ENCODE measurements at places on chromosomes 12 and 14.

- no peak for DNase-seq
Measured at GRCh38 chr12:8493084-8493483, 20.2 kb upstream of the CLEC4D start.

DNA sequence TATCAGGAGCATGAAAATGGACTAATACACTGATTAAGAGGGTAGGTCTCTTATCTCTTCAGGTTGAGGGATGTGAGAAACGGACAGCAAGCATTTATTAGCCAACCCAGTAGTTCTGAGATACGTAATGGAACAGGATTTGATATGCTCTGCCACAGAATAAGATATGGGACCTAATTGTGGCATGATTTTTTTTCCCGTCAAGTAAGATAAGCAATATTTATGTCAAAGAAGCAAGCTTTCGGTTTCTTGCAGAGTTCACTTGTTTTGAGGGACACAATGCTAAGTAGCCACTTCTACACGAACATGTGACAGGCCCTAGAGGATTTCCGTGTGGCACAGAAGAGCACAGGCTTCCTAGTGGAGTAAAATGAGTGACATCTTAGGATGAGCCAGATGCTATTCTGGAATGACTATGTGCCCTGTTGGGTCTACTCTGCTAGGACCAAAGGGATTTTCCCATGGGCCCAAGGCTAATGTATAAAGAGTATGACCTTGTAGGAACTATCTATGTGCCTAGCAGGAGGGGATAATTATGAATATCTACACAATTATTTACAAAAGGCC is 57.9 kb downstream of the SLC38A1 start:
- DNase-seq, result no peak

GRCh38 chr14:99809360-99809759 is 16.1 kb downstream of the EML1 start:
- DNase-seq, result no peak

GRCh38 chr14:61514927-61515326 is 180.4 kb upstream of the HIF1A start:
- no peak for DNase-seq

GRCh38 chr14:58808828-58809227 is 171.1 kb downstream of the DACT1 start:
- no peak for DNase-seq

- DNase-seq, result no peak
Measured at GRCh38 chr12:131493068-131493826, 217.6 kb upstream of the SFSWAP start.

DNA sequence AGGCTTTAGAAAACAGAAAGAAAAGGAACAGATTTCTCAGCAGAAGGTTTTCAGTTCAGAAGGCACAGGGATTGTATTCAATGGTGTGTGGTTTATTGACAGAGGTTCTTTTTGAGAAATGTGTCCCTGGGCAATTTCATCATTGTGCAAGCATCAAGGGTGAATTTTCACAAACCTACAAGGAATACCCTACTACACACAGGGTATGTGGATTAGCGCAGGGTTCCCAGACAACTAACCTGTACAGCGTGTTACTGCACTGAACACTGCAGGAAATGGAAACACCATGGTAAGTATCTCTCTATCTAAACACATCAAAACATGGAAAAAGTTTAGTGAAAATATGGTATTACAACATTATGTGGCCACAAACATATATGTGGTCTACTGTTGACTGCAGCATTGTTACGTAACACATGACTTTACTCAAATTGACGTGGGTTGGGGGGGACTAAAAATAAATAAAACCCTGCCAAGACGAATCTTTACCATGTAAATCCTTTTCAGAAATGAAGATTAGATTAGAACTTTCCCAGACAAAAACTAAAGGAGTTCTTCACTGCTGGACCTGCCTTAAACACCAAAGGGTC is 893.1 kb downstream of the TMEM121 start:
- no peak for DNase-seq

- DNase-seq, result peak; percentile 40
Measured at GRCh38 chr12:11500188-11500860, 105.0 kb upstream of the PRB2 start.

GRCh38 chr14:64919215-64919614 is 5.0 kb downstream of the CHURC1 start:
- DNase-seq, result no peak

- DNase-seq, result no peak
Measured at GRCh38 chr12:71941174-71941573, 2.5 kb downstream of the TPH2 start.

- peak; percentile 98 for DNase-seq
Measured at GRCh38 chr14:24188251-24189058, at the start of gene IPO4. TSS of gene IPO4 (minus strand) at chr14:24188816. CDS start at chr14:24188787, 29 bp downstream.

DNA sequence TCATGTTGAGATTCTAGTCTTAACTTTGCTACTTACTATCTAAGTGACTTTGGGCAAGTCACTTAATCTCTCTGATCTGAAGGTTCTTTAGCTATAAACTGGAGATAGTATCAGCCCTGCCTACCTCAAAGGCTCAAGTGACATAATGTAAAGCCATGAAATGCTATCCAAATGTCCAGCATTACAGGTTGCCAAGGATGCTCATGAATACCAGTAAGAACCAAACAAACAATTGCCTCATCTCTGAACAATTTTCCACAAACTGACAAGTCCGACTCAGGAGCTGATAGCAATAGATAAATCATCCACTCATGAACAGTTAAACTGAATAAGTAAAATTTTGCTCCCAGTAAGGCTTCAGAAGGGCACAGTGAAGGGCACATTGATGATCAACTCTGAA is 51.5 kb downstream of the LMNTD1 start:
- DNase-seq, result no peak

GRCh38 chr12:2555487-2556082 is 239.2 kb upstream of the FKBP4 start:
- DNase-seq, result no peak

DNA sequence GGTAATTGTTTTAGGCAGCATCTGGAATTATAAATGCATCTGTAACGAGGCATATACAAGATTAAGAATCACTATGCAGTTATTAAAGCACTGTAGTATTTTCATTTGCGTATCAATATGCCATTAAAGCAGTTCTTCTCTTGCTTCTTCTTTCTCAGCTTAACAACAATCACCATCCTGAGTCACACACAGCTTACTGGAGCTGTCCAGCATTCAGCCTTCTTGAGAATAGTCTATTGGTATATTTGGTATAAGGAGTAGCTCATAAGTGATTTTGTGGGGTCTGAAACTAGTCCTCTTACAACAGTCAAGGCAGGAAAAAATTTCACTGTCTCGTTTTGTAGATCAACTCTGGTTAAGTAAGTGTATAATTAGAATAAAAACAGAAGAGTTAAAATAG is 523.0 kb upstream of the FOXG1 start:
- no peak for DNase-seq

- DNase-seq, result no peak
Measured at GRCh38 chr12:6279256-6279628, 31.2 kb upstream of the PLEKHG6 start.

GRCh38 chr12:52741375-52742195 is 35.6 kb downstream of the KRT76 start:
- DNase-seq, result no peak

GRCh38 chr12:95624589-95624988 is 73.3 kb upstream of the USP44 start:
- no peak for DNase-seq

- DNase-seq, result no peak
Measured at GRCh38 chr14:101823511-101824120, 62.1 kb downstream of the PPP2R5C start.

- DNase-seq, result no peak
Measured at GRCh38 chr12:106655577-106655976, 72.8 kb downstream of the RFX4 start.

GRCh38 chr12:55034218-55034617 is 14.4 kb downstream of the NEUROD4 start:
- no peak for DNase-seq

DNA sequence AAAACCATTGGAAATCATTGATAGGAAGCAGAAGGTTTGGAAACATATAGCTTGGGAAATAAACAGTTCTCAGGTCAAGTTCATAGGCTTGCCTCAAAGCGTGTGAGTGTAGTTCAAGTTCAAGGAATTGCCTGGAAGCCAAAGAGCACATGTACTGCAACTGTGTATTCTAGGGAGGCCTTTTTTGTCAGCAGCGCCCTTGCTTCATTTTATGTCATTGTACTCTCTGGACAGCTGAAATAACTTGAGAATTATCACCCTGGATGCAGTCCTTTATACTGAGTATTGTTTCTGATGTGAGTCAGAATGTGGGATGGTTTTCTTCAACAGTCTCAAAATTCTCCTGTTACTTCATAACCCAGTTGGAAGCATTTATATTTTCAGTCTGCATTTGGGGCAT is 16.0 kb upstream of the EVL start:
- DNase-seq, result no peak

DNA sequence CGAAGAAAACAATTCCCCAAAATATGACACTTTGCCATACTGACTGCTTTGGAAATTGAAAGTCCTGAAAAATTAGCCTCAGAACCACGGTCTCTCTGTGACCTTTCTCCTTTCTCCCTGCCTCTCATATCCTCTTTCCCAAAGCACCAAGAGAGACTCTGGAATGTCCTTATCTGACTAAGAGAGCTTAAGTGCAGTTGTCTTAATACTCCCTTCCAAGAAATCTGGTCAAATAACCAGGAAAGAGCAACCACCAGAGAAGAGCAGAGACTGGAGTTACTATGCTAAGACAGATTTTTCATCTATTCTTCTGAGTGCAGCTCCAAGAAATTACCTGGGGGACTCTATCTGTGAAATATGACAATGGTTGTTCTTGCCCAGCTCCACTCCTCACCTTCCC is 10.5 kb upstream of the BTG1 start:
- no peak for DNase-seq

- DNase-seq, result no peak
Measured at GRCh38 chr14:72692696-72693095, 201.2 kb downstream of the DPF3 start.

DNA sequence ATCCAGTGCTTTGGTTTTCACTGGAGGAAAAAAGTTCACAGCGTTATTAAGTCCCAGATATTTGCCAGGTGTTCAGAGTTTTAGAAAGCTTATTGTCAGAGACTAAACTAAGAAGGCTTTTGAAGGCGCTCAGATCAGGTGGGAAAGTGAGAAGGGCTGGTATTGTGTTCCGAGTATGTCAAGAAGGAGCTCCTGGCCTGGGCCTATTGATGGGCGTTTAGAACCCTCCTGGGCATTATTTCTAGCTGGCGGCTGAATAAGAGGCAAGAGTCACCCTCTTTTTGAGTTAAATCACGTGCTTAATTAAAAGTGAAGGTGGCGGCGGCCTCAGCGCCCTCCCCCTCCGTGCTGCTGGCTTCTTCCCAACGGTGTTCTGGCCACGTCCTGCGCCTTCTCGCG is 20.9 kb upstream of the GNS start:
- peak; percentile 46 for DNase-seq

GRCh38 chr14:68795597-68796417 is 2.9 kb upstream of the ZFP36L1 start:
- DNase-seq, result peak; percentile 37

GRCh38 chr12:115135800-115136211 is 451.8 kb upstream of the TBX3 start:
- DNase-seq, result no peak

GRCh38 chr12:109962398-109962797 is 33.8 kb downstream of the GIT2 start:
- no peak for DNase-seq

GRCh38 chr12:29782871-29783772 is 620 bp downstream of the TMTC1 start:
- peak; percentile 32 for DNase-seq

DNA sequence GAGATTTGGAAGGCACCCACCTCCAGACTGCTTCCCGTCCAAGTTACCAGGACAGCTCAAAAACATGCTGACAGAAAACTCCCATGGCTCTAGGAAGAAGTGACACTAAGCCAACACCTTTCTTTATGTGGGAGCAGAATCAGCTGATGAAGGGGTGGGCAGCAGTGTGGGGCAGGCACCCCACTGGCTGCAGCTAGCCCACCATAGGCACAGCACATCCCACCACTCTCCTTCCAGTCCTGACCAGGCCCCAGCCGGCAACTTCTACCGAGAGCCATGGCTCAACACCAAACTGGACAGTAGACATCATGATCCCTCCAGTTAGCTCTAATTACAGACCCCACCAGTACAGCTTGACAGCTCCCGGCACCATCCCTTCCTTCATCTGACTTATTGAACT is 45.0 kb downstream of the SH2B3 start:
- DNase-seq, result no peak

- DNase-seq, result no peak
Measured at GRCh38 chr12:57735952-57736740, 2.4 kb downstream of the AGAP2 start.

- no peak for DNase-seq
Measured at GRCh38 chr12:130669205-130669557, 46.9 kb downstream of the RIMBP2 start.

DNA sequence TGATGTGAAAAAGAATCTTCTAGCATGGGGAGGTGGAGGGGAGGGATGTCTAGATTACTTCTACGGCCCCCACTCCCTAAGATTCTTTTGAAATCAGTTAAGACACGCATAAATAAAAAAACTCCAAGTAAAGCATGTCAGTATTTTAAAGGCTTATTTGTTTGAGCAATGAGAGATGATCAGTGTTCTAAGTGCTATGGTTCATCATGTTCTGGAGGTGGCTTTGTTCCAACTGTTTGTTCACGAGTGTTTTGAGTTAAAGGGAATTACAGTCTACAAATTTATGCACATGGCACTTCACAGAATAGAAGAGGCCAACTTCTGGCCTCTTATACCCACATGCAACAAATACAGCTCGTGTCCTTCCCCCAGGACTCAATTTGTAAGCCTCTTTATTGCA is 394.9 kb downstream of the RAD51B start:
- DNase-seq, result peak; percentile 32

- DNase-seq, result peak; percentile 65
Measured at GRCh38 chr14:51283402-51284085, 43.5 kb downstream of the TMX1 start.

GRCh38 chr14:88851587-88851986 is 27.1 kb downstream of the TTC8 start:
- no peak for DNase-seq

- peak; percentile 62 for DNase-seq
Measured at GRCh38 chr14:31229638-31230572, 22.3 kb upstream of the HECTD1 start.

DNA sequence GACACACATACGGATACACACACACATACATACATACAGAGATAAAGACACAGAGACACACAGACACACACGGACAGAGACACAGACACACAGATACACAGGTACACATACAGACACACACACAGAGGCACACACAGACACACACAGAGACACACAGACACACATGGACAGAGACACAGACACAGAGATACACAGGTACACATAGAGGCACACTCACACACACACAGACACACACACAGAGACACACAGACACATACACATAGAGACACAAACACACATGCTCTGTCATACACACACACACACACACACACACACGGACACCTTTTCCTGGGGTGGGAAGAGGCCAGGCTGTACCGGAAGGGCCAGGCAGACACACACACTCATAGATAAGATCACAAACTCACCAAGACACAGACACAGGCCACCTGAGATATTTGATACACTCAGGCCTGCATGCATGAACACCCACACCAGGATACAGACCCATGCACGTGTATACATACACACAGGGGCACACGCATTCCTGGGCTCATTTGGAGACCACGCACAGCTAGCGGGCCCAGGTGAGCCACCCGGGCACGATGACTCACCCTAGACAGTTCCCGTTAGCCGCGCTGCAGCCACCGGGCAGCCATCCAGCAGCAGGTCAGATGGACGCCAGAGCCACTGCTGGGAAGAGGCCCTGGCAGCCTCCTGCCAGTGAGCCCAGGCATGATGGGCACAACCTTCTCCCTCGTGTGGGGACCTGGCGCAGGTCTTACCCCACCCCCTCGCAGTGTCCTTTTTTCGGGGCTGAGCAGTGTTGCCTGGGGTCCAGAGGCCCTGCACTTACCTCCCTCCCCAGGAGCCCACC is 1.8 kb upstream of the AHNAK2 start:
- DNase-seq, result no peak

- no peak for DNase-seq
Measured at GRCh38 chr12:19093218-19093617, 36.3 kb upstream of the PLEKHA5 start.
